ENCODE measurements at places on chromosomes 5 and 9.

- no peak for DNase-seq
Observed at GRCh38 chr5:133083901-133084300, 32.1 kb downstream of the HSPA4 start.

DNA sequence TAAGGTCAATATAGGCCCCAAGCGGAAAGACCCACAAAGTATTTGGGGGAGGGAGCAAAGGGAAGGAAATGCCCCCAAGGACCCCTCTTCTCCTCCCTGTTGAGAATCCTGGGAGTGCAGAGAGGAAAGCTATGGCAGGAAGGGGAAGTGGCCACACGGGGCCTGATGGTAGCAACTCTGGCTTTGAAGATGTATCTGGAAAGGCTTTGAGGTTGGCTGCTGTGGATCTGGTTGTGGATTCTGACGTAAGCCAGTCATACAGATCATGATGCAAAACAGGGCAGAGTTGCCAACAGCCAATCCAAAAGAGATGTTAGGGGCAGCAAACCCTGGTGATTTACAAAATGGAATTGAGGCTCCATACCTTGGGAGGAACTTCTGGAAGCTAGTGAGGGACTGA is 108.8 kb downstream of the PRKACG start:
- no peak for DNase-seq

DNA sequence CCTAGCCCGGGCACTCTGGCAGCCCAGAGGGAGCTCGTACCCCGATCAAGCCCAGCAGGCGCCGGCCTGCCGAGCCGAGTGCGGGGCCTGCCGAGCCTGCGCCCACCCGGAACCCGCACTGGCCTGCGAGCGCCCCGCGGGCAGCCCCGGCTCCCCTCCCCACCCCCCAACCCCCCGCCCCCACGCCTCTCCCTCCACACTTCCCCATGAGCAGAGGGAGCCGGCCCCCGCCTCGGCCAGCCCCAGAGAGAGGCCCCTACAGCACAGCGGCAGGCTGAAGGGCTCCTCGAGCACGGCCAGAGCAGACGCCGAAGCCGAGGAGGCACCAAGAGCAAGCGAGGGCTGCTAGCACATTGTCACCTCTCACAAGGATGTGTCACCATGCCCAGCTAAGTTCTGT is 36.2 kb upstream of the CCDC180 start:
- DNase-seq = no peak

DNA sequence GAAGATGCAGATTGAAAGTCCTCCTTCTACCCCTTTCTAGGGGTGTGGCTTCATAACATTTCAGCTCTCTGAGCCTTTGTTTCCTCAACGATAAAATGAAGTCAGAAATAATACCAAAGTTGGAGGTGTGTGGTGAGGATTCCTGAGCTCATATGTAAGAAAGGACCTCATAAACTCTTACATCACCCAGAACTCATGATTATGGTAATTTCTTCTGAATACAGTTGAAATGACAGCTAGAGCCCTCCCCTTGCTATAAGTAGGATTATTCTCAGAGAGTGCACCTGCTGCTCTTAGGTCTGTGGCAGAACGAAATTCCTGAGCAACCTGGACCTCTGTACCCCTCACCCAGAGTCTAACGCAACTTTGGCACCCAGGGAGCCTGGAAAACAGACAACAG is 291.4 kb upstream of the KLF4 start:
- no peak for DNase-seq

DNA sequence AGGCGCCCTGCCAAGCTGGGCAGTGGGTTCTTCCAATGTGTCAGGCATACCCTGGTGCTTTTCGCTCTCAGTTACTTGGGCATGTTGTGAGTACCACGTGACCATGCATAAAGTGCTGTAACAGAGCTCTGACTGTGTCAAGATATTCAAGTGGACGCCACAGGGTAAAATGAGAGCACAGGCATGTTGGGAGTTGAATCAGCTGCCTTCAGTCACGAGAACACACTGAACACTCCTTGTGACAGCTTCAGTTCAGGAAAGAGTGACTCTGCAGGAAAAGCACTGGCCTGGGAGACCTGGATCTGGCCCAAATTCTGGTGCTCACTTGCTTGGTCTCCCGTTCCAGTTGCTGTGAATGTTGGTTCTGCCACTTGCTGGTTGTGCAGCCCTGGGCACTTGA is 5.1 kb downstream of the MLANA start:
- DNase-seq = no peak

DNA sequence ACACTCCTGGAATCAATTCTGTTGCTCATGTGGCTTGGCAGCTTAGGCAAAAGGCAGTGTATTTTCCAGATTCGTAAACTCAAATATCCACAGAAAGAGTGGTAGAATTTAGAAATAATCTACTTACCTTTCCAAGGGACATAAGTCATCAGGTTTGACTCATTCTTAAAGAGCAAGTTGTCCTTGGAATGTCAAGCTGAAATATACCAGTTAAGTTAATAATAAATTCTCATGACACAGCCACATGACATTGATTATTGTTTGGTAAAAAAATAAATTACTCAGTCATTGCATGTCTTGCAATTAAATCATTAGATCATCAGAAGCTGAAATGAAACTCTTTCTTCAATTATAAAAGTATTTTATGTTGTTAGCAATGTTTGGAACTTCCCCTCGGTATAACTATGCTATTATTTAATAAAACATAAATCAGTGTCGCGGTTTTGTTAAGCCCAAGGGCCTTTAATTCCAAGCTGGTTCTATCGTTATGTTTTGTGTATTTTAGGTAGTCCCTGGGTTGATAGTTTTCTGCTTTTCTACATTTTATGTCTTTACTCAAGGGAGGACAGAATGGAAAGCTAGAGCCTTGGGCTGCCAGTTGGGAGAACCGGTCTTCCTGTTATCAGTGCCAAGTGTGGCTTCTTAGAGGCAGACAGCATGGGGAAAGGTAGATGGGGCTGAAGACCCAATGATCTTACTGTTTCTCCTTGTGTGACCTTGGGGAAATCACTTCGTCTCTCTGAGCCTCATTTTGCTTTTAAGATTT is 79.3 kb upstream of the PRLR start:
- DNase-seq = no peak

- no peak for DNase-seq
Observed at GRCh38 chr5:180595381-180596114, 4.2 kb upstream of the SCGB3A1 start.

DNA sequence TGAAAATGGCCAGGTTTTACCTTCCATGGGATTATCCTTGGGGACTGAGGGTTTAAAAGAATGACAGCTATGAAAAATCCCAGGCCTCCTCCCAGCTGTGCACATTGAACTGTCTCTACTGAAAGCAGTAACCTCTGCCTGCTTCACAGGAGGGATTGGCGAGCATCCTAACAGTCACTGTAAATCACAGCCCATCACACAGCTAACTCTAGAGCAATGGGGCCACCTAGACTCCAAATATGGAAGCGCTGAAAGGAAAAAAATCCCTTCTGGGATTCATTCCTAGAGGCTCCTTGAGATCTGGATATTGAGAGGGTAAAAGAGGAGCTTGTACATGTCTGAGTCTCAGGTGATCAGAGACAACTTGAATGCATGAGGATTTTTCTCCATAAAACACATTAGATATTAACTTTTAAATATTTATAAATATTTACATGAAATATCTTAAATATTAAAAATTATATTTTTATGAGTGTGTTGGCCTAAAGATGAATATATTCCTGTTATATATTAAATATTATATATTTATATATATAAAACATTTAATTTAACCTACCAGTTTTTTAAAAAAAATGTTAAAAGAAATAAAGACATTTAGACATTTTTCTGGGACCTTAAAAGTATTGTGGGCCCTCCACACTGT is 133.8 kb upstream of the SLC24A2 start:
- DNase-seq = no peak

DNA sequence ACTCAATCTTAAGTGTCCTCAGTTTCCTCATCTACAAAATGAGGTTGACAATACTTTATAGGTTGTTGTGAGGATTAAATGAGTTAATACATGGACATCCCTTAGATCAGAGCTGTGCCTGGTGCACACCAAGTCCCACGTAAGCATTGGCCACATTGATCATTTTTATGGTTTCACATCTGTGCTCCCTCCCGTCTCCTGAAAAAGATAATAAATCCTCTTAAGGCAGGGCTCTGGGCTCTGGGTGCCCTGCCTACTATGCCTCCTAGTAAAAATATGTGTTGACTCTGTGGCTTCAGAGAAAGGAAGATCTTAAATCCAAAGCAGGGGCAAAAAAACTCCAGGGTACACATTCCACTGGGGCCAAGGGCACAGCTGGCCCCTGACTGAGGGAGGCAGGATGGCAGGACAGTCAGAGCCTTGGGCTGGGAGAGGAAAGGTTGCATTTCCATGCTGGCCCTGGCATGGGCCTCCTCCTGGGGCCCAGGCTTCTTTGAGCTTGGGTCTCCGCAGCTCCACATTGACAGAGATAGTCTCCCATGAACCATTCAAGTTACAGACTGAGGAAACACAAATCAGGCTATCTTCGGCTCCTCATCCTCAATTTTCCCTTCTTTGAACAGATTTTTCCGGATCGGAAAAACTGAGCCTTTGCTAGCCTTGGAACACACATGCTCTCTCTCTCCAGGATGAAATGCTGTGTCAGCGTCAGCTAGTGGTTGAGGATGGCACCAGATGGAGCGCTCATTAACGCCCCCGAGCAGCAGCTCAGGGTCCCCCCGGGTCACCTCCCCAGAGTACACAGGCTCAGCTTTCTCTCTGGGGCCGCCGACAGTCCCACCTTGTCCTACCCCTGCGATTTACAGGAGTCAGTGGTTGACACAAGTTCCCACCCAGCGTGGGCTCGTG is 22.4 kb upstream of the KIF12 start:
- no peak for DNase-seq

DNA sequence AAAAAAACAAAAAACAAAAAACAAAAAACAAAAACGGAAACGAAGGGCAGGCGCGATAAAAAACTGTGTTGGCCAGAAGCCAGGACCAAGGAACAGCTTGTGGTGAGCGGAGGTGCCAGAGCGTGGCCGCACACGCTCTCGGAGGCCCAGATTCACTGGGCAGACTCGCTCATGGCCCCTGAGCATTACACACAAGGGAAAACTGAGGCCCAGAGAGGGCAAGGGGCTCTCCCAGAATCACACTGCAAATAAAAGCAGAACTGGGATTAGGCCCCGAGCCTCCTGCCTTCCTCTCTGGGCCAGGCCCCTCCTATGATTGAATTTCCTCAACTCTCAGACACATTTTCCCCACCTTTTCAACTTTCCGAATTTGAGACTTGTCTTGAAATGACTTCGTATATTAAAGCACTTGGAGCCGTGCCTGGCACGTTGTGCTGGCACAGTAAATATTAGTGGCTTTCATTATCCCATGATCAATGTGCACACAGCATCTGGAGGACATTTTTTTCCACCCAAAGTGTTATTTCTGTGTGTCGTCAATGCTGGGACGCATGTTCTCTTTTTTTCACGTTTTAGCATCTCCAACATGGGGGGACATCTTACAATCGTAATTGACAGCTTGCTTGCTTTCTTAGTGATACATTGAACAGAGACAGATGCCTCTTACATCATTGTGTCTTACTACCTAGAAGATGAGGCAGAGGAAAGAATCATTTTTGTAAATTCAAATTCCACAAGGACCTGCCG is 7.4 kb downstream of the FIBCD1 start:
- DNase-seq = no peak

DNA sequence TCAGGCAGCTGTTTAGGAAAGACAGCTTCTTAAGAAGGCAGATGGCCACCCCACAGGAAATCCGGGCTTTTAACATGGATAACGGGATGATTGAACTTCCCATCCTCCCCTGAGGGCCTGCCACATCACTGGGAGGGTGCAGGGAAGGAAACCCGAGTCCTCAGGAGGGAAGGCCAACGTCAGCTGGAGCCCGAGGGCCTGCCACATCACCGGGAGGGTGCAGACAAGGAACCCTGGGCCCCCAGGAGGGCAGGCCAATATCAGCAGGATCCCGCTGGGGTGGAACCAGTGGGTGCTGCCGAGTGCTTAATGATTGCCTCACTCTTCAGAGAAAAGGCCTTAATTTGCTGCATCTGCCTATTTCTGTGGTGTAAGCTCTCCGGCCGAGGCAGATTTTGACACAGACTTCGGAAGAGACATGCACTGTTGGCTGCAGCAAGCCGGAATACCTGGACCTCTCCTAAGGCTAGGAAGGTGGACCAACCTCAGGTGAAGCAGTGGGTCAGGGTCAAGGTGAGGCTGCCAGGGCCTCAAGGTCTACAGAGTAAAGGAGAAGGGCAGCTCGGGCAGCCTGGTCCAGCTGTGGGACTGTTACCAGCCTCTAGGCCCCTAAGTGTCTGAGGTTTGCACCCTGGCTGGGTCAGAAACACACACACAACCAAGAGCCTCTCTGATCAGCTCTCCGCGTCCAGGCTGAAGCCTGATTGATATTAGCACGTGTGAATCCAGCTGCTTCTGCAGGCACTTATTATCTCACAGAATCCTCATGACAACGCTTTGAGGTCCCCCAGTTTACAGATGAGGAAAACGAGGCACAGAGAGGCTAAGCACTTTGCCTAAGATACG is 14.8 kb upstream of the COL5A1 start:
- no peak for DNase-seq

All from stimulated activated naive CD4-positive, alpha-beta T cell (primary cell).